ENCODE measurements at places on chromosomes 5 and 9. TPM values are rescaled to one million over a fixed set of nuclear protein-coding genes. Genes with fewer than 3 reads are reported as not detected.

DNA sequence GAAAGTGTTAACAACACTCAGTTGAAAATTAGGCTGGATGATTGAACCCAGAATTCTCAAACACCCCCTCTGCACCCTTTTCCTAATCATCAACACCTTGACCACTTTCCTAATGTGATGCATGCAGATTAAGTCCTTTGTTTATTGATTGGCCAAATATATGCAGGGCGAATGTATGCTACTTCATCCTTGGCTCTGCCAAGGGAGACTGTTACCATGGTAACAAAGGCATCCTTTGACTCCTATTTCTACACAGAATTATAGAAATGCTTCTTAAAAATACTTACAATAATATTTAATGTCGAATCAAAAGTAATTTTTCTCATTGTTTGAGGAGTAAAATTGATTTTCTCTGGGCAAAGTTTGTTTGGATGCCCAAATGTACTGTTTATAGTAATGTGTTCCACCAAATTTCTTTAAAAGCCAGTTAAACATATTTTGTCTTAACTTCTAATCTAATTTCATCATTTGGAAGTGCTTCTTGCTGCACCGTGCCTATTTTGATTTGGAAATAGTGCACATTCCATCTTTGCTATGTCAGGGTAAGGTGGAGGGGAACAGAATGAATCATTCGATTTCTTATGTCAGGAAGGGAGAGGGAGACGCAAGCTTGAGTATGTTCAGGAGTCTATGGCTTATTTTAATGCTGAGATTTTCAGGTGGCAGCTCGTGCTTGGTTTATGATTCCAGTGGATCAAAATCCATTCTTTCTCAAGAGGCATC is 1384.3 kb upstream of the WWC1 start:
- no peak overlapping the region for H3K27ac ChIP-seq
- no peak overlapping the region for H3K4me3 ChIP-seq
- no peaks in the 10 kb centered on the region for H3K36me3 ChIP-seq
- no peaks in the 10 kb centered on the region for H3K4me1 ChIP-seq
- H3K27me3 ChIP-seq = no peaks in the 10 kb centered on the region

Gene SSBP2
- total RNA-seq = 16.9 TPM

- H3K4me3 ChIP-seq = no peak overlapping the region
- DNase-seq = no peak
- H3K27me3 ChIP-seq = no peaks in the 10 kb centered on the region
- no peaks in the 10 kb centered on the region for H3K36me3 ChIP-seq
These were observed 128.8 kb upstream of the MAP3K1 start for GRCh38 chr5:56686337-56687195.

- no peak overlapping the region for H3K27ac ChIP-seq
- no peaks in the 10 kb centered on the region for H3K4me1 ChIP-seq
- H3K4me3 ChIP-seq = no peak overlapping the region
- H3K27me3 ChIP-seq = no peaks in the 10 kb centered on the region
These were observed 128.1 kb downstream of the CPLANE1 start for GRCh38 chr5:37121027-37121426.

GRCh38 chr9:124372038-124372437 is 43.2 kb downstream of the PSMB7 start:
- DNase-seq = no peak
- H3K36me3 ChIP-seq = peaks cover 16% of the 10 kb centered on the region
- no peak overlapping the region for H3K27ac ChIP-seq
- no peak overlapping the region for H3K4me3 ChIP-seq
- H3K4me1 ChIP-seq = peaks cover 47% of the 10 kb centered on the region
- no peaks in the 10 kb centered on the region for H3K27me3 ChIP-seq

- H3K36me3 ChIP-seq = no peaks in the 10 kb centered on the region
- H3K27ac ChIP-seq = no peak overlapping the region
- peaks cover 54% of the 10 kb centered on the region for H3K4me1 ChIP-seq
- no peak overlapping the region for H3K4me3 ChIP-seq
These were observed 59.6 kb downstream of the ARHGAP26 start for GRCh38 chr5:142829801-142830220.

- no peak overlapping the region for H3K27ac ChIP-seq
- H3K36me3 ChIP-seq = peaks cover 2% of the 10 kb centered on the region
- no peak for DNase-seq
- no peaks in the 10 kb centered on the region for H3K4me1 ChIP-seq
- no peak overlapping the region for H3K4me3 ChIP-seq
These were observed 31.1 kb upstream of the FRMD3 start for GRCh38 chr9:83569326-83569725.

- H3K36me3 ChIP-seq = no peaks in the 10 kb centered on the region
- H3K27me3 ChIP-seq = peaks cover 4% of the 10 kb centered on the region
- no peak overlapping the region for H3K4me3 ChIP-seq
- H3K4me1 ChIP-seq = peaks cover 4% of the 10 kb centered on the region
- no peak overlapping the region for H3K27ac ChIP-seq
These were observed 150.7 kb downstream of the CMYA5 start for GRCh38 chr5:79840084-79840990.

DNA sequence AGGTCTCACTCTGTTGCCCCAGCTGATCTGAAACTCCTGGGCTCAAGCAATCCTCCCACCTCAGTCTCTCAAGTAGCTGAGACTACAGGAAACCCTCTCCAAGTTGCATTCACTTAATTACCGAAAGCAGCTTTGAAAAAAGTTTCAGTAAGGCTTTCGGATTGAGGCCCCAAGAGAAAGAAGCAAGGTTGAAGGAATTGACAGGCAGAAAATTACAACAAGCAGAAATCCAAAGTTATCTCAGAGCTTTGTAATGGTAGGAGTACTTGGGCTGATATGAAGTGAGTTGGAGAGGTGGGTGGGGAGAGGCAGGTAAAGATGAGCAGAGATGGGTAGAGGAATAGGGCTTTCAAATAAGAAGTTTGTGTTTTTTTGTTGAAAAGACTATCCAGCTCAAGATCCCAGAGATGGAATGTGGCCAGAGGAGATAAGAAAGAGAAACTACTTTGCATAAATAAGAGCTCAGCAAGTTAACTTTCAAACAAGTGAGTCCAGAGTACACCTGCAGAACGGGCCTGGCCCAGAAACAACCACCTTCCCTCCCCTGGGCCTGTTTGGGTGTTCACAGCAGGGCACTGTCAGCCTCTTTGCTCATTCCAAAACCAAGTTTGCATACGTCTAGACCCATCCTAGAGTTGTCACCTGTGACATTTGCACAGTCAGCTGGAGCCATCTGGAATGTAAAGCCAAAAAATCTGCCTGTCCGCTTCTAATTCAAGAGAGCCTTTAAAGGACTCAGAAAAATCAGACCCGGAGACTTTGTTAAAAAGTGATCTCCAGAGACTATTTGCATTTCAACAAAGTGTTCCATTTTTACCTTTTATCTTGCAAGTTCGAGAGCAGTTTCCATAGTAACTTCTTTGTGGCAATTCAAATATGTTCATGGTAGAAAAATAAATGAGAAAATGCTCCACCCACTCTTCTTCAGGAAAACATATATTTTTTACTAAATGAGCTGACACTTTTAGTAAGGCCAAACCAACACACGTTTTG is 2.2 kb upstream of the CLINT1 start:
- peak overlapping the region; percentile 55 for H3K4me3 ChIP-seq
- H3K27me3 ChIP-seq = no peaks in the 10 kb centered on the region
- H3K27ac ChIP-seq = peak overlapping the region; percentile 76

DNA sequence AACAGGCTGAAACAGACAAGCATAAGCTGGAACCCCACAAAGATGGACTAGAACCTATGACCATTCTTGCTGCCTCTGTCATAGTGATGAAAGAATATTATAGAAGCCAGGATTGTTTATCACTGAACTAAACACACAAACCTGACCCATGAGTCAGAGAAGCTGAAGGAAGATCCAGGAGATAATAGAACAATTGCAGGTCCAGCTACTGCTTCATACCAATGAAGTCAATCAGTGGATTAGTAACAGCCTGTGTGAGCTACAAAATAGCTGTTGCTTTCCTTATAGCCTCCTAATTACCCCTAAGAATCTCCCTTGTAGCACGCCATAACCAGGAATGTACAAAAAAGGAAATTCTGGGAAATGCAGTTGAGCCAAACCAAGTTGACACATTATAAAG is 459.9 kb upstream of the ZNF462 start:
- H3K36me3 ChIP-seq = no peaks in the 10 kb centered on the region
- no peaks in the 10 kb centered on the region for H3K27me3 ChIP-seq
- no peak for DNase-seq
- H3K27ac ChIP-seq = no peak overlapping the region
- H3K4me1 ChIP-seq = no peaks in the 10 kb centered on the region
- H3K4me3 ChIP-seq = no peak overlapping the region

Data from activated CD4-positive, alpha-beta T cell treated with anti-CD3 and anti-CD28 coated beads for 36 hours (primary cell).